ENCODE measurements at places on chromosomes 1 and 21. TPM values are rescaled to one million over a fixed set of nuclear protein-coding genes. Genes with fewer than 3 reads are reported as not detected.
A peak's percentile ranks its signal among the peaks of the same experiment; 100 is the strongest.

Gene CD1E
- not detected for total RNA-seq

Gene PGLYRP4
- total RNA-seq: not detected

Gene UBL4B
- not detected for total RNA-seq

Gene TIAM1
- total RNA-seq: 36.8 TPM

Gene AQP10
- total RNA-seq: 0.96 TPM

Gene POMGNT1
- total RNA-seq: 102 TPM

Gene RSBN1
- total RNA-seq: 29.1 TPM

GRCh38 chr1:53331446-53332185 is 3.7 kb upstream of the LRP8 start:
- peak; percentile 7 for DNase-seq

DNA sequence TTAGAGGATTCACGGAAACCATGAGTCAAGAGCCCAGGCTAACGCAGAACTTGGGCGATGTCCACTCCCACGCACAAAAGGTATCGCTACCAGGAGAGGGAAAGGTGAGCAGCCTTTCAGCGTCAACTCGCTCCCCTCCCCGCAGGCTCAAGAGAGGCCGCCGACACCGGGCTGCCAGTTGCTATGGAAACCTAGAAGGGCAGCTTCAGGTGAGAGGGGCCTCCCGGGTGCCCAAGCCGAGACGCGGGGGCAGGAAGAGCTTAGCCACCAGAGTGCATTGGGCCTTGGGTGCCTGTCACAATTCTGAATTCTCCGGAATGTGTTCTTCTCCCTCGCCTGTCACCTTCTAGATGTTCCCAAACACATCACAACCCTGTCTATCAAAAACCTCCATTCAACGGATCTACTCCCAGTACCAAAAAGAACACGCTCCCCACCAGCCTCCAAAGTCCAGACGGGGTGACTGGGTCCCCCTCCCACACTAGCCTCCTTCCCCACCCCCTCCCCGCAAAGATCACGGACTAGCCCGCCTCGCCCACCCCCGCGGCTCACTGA is 694 bp downstream of the MEAF6 start:
- peak; percentile 44 for DNase-seq

GRCh38 chr1:57163325-57163724 is 197.5 kb upstream of the C8B start:
- no peak for DNase-seq

DNA sequence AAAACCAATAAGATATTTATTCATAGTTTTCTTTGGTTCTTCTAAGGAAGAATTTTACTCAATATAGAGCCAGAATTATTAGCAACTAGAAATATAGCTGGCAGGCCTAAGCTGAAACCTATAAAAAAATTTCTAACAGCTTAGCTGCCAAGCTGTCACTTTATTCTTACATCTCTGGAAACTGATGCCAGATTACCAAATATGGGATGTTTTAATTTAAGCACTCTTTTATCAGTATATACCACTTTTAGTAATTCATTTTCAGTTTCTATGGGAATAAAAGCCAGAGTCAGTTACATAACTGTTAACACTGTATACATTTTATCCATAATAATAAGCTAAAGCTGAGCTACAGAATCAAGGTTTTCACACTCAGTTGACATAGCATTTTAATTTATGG is 68.7 kb upstream of the MPC2 start:
- DNase-seq: no peak

DNA sequence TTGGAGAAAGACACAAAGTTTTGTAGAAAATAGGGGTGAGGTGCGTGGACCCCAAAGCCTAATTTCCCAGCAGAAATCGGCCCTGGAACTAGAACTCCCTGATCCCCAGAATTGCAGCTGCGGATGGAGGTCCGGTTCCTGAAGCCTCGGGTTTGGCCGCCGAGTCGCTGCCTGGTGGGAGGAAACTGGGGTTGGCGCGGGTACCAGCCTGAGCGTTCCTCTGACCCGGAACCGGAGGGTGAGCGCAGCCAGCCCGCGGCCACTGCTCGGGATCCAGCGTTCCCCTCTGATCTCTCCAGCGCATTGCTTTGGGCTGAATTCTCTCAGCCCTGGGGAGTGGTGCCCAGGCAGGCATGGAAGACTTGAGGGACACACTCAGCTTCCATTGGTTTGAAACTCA is 1.6 kb downstream of the ST6GALNAC5 start:
- DNase-seq: peak; percentile 16

DNA sequence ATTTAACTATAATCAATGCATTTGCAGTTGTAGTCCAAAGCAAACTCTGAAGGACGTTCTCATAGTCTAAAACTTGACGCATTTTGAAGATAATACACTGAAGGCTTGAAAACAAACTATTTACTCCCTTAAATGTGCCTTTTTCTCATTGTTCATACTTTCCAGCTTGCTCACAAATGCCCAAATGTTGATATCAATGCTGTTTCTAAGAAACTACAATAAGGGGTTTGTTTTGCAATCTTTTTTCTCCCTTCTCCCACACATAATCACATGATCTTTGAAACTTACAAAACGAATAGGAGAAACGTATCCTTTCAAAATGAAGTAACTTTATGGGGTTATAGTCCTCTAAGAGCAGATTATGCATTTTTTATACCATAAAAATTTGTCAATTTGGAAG is 508.7 kb downstream of the DPYD start:
- no peak for DNase-seq

GRCh38 chr1:178354816-178355215 is 141.9 kb downstream of the CLEC20A start:
- DNase-seq: no peak

GRCh38 chr1:21607549-21608529 is 61.3 kb downstream of the RAP1GAP start:
- DNase-seq: peak; percentile 67

- no peak for DNase-seq
These were observed 308.7 kb downstream of the TTLL7 start for GRCh38 chr1:83689921-83690868.
